ENCODE measurements at places on chromosomes 6 and 20. TPM values are rescaled to one million over a fixed set of nuclear protein-coding genes. Genes with fewer than 3 reads are reported as not detected.
A peak's percentile ranks its signal among the peaks of the same experiment; 100 is the strongest.

PRSS16 gene
- total RNA-seq = 4.7 TPM

GRCh38 chr20:62448038-62448437 lies 20.7 kb upstream of the RBBP8NL start:
- DNase-seq = no peak

GRCh38 chr20:24317224-24317623 lies 152.2 kb upstream of the SYNDIG1 start:
- DNase-seq = no peak

TOP1 gene
- 65.2 TPM for total RNA-seq

GRCh38 chr20:62874964-62875344 lies 13.3 kb upstream of the TCFL5 start:
- DNase-seq = no peak

HFE gene
- 12.1 TPM for total RNA-seq

SUN5 gene
- not detected for total RNA-seq

- DNase-seq = no peak
These were observed 1.2 kb upstream of the C6orf62 start for GRCh38 chr6:24720131-24720603.

- no peak for DNase-seq
These were observed 45.8 kb upstream of the SYNDIG1 start for GRCh38 chr20:24423390-24424313.

- no peak for DNase-seq
These were observed 26.3 kb upstream of the TRAF3IP2 start for GRCh38 chr6:111631903-111632460.

DNA sequence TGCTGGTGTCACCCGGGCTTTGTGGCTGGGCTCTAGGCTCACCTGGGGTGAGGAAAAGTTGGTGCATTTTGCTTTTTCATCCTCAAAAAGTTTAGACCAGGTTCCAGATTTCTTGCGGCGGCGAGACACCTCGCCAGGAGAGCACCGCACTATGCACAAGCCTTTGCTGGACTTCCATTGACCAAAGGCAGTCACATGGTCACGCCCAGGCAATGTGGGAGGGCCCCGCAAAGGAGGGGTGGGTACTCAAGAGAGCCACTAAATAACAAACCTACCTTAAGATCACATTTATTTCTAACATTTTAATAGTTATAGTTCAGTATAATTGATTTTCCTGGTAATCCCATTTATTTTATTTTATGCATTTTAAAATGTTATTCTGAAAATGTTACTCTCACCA lies 3.0 kb upstream of the KIF16B start:
- DNase-seq = no peak

DNA sequence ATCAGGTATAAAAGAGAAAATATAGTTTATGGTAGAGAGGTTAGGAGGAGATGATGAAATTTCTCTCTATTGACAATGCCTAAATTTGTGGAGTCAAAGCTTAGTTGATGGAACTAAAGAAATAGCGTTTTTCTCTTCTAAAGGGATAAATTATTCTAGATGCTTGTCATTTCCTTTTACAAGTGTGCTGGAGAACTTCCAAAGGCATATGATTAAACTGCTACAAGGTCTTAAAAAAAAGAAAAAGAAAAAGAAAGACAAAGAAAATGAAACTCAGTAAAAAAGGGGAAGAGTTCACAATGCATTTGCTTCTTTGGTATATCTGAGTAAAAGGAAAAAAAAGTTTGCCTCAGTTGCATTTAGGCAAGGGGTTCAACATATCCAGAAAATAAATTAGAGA lies 499.8 kb upstream of the PTCHD4 start:
- no peak for DNase-seq

- DNase-seq = no peak
These were observed 207.2 kb downstream of the PHACTR1 start for GRCh38 chr6:12923644-12924235.

ETV7 gene
- total RNA-seq = 2.0 TPM

- peak; percentile 90 for DNase-seq
These were observed 20.5 kb downstream of the PERP start for GRCh38 chr6:138086573-138087196.

DNA sequence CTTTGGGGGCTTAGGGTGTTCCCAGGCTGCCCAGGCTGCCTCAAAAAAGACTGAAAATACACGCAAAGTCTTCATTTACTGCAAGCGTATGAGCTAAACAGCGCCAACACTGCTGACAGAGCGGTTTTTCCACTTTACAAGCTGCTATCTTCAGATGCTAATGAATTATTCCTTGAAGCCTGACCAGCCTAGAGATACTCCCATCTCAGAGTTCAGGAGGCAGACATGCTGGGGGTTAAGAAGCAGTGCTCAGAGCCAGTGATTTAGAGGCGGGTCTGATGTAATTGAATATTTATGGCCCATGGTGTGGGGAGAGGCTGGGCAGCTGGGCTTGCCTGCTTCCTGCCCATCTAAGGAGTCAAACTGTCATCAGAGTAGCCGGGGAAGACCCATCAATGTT lies 241.4 kb downstream of the SLC24A3 start:
- no peak for DNase-seq

- no peak for DNase-seq
These were observed 17.8 kb downstream of the SLC22A1 start for GRCh38 chr6:160139420-160139851.

GSTA3 gene
- not detected for total RNA-seq

DNA sequence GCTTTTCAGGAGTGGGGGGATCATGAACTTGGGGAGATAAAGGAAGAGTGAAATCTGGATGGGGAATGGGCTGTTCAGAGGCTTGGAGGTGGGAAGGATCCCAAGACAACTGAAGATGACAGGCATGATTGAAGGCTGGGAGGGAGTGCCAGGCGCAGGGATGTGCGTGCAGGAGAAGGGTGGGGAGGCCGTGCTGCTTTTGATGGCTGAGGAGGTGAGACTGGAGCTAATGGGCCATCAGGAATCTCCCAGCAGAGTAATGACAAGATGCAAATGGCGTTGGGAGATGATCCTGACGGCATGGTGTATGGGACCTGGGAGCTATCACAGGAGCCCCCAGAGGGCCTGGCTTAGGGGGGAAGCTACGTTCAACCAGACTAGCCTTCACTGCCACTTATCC lies 1.6 kb downstream of the CPNE5 start:
- DNase-seq = no peak

DNA sequence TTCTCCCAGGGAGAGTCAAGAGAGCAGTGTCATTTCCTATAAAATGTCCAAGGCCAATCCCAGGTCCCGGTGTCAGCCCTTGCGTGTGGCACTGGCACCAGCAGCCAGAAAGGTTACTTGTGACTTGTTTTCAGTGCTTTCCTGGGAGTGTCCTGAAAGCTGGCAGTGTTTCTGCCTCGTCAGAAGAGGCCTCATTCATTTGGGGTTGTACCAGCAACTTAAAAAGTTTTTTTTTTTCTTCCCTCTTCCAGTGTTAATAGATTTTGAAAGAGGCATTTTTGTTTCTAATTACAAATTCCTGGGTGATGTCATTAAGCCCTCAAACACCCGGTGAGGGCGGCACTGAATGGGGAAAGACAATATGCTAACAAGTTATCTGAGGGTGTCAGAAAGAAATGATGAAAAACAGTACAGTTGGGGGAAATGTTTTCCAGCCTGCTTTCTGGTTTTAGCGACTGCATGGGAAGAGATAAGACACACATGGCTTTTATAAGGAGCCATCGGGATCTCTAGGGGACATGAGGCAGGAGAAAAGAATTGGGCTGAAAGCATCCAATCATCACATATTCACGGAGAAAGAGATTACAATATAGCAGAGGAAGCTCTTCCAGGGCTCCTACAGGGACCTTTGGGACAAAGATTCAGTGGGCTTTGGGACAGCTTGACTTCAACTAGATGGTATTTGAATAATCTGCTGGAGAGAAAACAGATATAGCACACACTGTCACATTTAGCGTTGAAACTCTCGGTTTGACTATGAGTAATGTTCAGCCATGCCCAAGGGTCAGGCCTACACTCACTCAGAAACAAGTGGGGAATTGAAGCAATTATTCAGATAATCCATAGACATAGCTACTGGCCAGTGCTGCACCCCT lies 153.0 kb downstream of the BCAS1 start:
- DNase-seq = no peak

- DNase-seq = no peak
These were observed 50.4 kb upstream of the NKX2-2 start for GRCh38 chr20:21564127-21564773.

DNA sequence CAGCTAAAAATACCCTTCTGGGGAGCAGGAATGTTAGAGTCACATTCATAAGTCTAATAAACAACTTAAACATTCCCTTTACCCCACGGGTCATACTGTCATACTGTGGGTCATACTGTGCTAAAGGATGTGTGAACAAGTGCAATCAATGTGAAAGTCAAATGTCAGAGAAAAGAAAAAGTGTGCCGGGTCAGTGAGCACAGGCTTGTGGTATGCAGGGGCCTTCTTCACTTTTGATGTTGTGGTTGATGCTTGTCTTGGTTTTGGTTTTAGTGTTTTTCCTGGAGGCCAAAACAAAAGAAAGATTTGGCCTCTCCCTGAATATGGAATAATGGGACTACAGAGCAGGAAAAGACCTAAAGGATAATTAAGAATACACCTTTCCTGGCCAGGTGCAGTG lies 267.9 kb upstream of the PLN start:
- DNase-seq = no peak

GRCh38 chr6:98487612-98488011 lies 346.8 kb upstream of the POU3F2 start:
- DNase-seq = no peak

DNA sequence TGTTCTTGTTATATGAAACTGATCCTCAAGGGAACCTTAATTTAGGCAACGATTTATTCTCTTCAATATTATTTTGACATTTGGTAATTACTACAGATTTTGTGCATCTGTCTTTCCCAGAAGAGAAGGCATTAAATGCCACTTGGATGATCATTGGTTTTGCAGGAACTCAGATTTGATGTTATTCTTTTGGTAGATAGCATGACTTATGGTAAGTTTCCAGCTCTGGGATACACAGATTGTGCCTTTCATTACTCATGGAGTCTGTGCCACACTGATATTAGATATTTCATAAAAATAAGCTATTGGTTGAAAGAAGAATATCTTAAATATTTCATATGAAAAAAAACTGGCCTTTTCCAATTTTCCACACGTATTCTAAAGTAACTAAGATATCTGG lies 120.1 kb downstream of the AIG1 start:
- DNase-seq = no peak

DNA sequence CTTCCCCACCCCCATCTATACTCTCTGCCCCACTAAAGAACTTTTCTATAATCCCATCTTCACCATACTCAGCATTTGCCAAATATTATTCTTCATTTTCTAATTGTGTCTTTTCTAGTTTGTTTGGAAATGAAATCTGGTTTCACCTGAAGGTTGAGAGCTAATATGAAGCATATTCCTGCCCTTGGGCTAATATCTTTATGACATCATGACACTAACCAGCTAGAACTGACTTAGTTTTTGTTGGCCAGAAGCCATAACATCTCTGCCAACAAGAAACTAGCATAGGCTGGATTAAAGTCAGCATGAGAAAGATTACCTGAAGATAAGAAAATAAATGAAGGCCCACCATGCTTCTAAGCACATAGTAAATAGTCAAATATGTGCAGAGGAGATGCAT lies 16.7 kb downstream of the UNC5CL start:
- no peak for DNase-seq
